ENCODE measurements at places on chromosomes 4 and X. TPM values are rescaled to one million over a fixed set of nuclear protein-coding genes. Genes with fewer than 3 reads are reported as not detected.

Gene FAM47E
- polyA plus RNA-seq, result 7.8 TPM

Gene MAGEE2
- 0.88 TPM for polyA plus RNA-seq

Gene USP17L27
- polyA plus RNA-seq, result not detected

Gene SHISA3
- polyA plus RNA-seq, result 82.3 TPM

Gene STATH
- 0.52 TPM for polyA plus RNA-seq

Gene TECRL
- polyA plus RNA-seq, result not detected

Gene PABPC1L2A
- not detected for polyA plus RNA-seq

Gene UGT8
- 59.0 TPM for polyA plus RNA-seq

Gene UGT2B11
- polyA plus RNA-seq, result 2.4 TPM

Gene CXCL3
- 0.17 TPM for polyA plus RNA-seq

Measured in left renal cortex interstitium (tissue), 4 donors.